ENCODE measurements at places on chromosomes 1 and 21.

DNA sequence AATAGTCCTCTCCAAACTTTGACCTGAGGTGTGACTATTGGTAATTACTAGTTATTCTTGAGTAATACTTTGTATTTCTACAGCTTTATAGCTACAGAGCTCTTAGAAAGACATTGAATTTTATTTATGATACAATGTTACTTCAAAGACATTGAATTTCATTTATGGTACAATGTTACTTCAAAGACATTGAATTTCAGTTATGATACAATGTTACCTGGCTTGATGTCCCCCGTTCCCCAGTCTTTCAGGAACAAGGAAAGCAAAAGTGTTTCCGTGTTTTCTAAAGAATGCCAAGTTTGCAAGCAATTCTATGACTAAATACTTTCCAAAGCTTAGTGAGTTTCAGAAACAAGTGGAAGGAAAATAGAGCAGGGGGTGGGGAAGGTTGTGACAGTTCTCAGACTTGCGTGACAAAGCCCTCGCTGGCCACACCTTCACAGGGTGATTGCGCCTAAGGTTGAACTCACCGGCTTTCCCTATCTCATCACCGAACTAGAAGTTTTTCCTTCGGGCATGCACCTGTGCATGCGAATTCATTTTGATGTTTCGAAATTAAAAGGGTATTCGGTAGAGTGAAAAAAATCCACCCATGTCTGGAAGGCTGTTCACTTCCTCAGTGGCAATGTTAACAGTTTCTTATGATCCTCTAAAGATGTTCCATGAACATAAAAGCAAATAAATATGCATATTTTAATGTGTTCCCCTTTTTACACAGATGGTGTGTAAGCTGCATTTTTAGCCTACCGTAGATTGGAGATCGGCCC, 909 bp upstream of the PAXBP1 start:
- DNase-seq = no peak

- no peak for DNase-seq
These were observed 113.5 kb downstream of the RIPK4 start for GRCh38 chr21:41653243-41653953.

DNA sequence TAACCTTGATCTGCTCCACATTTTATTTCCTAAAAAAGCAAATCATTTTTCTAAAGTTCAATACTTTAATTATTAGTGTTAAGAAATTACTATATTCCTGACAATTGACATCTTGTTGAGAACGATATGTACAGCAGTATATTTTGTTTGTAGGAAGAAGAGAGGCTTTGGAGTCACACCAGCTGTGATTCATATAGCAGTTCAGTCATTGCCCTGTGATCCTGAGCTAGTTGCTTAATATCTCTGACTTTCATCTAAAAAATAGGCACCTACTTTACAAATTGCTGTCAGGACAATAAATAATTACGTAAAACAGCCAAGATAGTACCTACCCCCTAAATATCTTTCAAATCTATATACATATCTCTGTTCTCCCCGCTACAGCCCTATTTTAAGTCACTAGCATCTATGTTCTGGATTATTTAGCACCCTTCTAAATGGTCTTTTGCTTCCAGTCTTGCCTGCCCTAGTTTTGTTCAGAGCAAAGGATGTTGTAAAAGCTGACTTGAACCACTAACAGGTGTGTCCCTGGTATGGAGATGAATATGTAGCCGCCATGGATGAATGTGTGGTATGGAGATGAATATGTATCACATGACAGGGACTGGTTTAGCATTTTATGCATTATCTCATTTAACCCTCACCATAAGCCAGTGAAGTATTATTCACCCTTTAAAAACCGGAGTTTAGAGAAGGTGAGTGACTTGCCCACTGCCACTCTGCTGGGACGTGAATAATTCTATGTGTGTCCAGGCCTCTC, 42.2 kb downstream of the RNF220 start:
- no peak for DNase-seq

GRCh38 chr1:25569597-25570396, 26.4 kb downstream of the LDLRAP1 start:
- no peak for DNase-seq

- no peak for DNase-seq
These were observed 56.7 kb downstream of the LRIG2 start for GRCh38 chr1:113129529-113130185.

DNA sequence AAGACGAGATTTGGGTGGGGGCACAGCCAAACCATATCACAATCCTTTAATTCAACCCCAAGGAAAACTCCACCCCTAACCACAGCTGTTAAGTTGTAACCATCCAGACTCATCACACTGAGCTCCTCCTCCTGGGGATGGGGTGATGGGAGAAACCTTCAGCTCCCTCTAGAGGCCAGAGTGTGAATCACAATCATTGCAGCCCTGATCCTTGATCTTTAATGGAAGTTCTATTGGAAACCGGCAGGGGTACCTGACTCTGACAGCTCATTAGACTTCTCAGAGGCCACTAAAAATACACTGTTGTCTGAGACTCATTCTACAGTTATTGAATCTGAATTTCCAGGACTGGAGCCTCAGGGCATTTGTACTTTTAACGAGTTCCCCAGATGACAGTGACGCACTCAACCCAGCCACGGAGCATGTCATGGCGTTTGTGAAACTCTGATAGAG, 127.2 kb downstream of the IGSF21 start:
- no peak for DNase-seq

DNA sequence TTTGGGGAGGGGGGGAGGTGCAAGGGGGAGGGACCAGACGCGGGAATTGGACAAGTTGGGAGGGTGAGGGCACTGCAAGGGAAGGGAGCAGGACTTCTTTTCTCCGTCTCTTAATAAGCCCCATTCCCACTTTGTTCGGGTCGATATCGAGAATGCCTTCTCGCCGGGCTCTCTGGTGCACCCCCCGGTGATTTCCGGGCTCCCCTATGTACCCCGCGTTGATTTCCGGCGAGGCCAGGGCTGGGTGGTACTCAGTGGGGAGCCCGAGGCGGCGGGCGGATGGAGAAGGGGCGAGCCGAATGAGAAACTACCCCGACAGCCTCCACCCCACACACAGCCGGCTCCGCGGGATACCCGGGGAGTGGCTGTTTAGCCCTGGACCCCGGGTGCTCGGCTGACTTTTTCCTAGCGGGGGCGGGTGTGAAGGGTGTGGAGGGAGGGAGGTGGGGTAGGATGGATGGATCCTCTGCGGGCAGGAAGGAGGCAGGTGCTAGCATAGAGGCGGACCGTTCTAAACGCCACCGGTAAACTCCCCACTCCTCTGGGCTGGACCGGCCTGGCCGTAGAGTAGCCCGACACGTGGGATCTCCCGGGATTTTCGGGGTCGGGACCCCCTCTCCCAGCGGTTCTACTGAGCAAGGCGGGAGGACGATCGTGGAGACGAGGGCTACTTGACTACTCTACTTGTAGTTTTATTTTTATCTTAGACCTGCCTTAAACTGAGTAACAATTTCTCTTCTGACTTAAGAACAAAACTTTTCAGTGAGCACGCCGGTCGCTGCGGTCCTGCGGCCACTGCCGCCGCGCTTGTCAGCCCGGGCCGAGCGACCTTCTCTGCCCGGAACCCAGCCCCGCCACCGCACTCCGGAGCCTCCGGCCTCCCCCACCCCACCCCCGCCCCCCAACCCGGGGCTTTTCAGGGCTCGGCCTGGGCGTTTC, 1.0 kb downstream of the RNF220 start:
- DNase-seq = no peak

DNA sequence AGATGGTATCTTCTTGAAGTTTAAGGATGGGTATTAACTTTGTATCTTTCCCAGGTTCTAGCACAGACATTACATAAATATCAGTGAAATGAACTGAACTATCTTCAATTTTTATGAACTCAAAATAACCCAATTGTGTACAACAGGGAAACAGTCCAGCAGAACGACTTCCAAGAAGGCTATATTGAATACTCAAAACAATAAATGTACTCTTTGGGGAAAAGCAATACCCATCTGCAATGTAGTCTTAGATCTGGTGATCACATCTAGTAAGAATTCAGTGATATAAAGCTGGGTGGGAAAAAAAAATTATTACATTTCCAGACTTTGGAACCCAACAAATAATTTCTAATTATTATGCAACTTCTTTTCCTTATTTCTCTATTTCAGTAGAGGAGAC, 33.1 kb upstream of the GORAB start:
- no peak for DNase-seq

DNA sequence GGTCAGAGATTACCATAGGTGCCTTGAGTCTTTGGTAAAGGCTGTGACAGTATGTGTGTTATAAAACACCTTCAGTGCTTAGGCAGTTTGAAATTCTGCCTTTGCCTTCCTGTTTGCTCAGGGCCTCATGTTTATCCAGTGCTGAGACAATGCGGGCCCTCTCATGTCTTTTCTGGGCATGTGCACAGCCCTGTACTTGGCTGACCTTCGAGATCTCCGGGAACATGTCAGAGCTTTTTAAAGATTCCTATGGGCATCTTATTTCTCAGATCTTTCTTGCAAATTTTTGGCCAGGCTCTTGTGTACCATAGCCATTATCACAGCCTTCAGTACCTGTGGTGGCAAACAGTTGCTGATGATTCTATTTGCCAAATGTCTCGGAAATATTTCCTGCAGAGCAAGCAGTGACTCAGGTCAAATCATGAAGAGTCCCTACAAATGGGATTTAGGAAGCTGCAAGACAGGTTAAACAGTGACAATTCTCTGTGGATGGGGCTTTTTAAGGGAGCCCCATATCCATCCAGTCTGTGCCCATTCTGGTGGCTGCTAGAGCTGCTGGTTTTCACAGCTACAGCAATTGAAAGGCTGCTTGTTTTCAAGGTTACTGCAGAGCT, 42.1 kb downstream of the HOOK1 start:
- no peak for DNase-seq

GRCh38 chr21:39107739-39108138, 75.5 kb downstream of the PSMG1 start:
- DNase-seq = no peak
